ENCODE measurements at places on chromosomes 3 and 15.
A peak's percentile ranks its signal among the peaks of the same experiment; 100 is the strongest.

GRCh38 chr3:22322861-22323260 lies 571.9 kb upstream of the ZNF385D start:
- DNase-seq, result no peak

DNA sequence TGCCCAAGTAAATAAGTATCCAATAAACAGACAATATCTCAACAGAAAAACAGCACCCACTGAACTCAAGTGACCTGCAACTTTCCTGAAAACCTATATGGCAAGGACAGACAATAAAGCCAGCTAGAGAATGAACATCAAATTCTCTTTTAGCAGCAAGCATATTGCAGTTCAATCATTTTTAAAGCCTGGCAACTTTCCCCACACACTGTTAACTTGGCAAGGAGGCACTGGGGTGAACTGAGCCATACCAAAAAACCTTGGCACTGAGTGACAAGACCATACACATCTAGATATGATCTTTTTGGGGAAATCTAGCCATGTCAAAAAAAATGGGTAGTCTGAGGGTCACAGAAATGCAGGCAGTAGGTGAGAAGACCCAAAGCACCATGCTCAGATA lies 174.6 kb downstream of the STT3B start:
- no peak for DNase-seq

DNA sequence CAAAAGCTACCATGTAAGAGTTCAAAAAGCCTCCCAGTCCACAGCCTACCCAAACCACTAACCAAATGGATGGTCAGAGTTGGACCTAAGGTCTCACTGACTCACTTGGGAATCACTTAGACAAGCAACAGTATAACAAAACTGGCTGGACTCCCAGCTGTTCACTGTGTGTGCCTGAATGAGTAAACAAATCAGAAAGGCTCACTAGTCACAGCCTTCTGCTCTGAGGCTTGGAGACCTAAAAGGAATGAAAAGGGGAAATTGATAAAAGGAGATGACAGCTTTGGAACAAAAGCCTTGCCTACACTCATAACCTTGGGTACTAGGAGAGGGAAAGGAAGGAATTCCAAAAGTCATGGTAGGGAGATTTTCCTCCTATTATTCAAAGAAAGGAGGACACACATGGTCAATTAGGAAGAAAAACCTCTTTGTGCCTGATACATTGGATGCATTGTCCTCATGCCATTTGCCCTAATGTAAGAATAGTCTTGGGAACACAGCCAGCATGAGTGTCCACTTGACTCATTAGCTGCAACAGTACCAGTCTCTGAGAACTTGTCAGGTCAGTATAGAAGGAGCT lies 92.3 kb downstream of the FRMD5 start:
- DNase-seq, result no peak

DNA sequence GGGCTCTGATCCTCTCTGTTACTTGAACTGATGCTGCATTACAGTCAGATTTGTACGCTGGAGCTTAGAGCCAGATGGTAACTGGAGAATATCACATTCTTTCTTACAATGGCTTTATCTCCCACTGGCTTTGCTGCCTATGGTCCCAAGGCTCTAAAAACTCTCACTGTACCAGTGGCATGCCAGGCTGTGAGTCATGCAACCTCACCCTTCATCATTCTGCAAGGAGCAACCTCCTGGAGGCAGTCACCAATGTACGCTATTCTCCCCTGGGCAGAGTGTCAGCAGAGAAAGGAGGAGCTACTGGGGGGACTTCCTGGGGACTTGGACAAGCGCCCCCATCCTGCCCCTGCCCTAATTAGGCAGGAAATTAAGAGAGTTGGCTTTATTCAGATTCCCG lies 97.9 kb upstream of the EIF1B start:
- DNase-seq, result no peak

DNA sequence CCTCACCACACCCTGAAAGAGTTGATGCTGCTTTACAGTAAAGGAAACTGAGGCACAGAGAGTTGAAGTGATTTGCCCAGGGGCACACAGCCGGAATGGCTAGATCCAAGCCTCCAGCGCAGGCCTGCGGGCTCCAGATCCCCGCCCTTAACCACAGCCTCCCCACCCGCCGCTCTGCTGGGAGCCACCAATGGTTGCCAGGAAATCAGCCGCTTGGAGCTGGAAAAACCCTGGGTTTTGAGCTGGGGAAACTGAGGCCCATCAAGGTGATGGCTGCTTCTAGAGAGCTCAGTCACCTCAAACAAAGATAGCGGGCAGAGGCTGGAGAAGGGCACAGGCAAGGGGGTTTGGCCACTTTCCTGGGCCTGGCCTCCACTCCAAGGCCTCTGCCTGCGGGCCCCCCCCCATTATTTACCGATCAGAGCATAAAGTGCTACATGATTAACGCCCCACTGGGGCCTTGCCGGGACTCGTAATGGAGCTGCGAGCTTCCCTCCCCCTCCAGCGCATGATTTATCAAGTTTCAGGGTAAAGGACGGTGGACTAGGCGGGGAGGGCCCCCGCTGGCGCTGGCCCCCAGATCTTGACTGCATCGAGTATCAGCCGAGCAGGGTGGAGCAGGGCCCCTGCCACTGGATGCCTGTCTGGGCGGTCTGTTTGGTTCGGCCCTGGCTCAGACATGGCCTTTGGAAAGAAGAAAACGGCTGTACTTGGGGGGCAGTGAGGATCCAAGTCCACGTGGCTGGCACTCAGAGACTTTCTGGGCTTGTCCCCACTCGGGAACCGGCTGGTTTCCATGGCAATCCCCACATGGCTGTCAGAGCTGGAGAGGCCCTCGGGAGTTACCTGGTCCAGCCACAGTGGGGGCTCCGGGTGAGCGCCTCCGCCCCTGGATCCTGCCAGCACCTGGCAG lies 9.1 kb downstream of the PLXND1 start:
- DNase-seq, result no peak

- DNase-seq, result no peak
Observed at GRCh38 chr15:77644543-77645247, 12.0 kb upstream of the LINGO1 start.

- peak; percentile 45 for DNase-seq
Observed at GRCh38 chr15:98085003-98085639, 124.6 kb downstream of the ARRDC4 start.

- no peak for DNase-seq
Observed at GRCh38 chr3:55480911-55481743, 6.0 kb downstream of the WNT5A start.

GRCh38 chr3:143975554-143976152 lies 4.0 kb downstream of the DIPK2A start:
- DNase-seq, result no peak

DNA sequence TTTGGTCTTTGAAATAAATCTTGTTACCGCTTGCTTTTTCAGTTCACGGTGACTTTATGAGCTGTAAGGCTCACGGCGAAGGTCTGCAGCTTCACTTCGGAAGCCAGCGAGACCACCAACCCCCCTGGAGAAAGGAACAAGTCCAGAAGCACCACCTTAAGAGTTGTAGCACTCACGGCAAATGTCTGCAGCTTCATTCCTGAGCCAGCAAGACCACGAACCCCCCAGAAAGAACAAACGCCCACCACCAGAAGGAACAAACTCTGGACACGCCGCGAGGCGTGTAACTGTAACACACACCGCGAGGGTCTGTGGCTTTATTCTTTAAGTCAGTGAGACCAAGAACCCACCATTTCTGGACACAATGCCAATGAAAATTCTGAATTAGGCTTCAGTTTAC lies 28.8 kb downstream of the GOLGA6A start:
- no peak for DNase-seq

- no peak for DNase-seq
Observed at GRCh38 chr15:68852461-68852860, 31.8 kb upstream of the ANP32A start.

DNA sequence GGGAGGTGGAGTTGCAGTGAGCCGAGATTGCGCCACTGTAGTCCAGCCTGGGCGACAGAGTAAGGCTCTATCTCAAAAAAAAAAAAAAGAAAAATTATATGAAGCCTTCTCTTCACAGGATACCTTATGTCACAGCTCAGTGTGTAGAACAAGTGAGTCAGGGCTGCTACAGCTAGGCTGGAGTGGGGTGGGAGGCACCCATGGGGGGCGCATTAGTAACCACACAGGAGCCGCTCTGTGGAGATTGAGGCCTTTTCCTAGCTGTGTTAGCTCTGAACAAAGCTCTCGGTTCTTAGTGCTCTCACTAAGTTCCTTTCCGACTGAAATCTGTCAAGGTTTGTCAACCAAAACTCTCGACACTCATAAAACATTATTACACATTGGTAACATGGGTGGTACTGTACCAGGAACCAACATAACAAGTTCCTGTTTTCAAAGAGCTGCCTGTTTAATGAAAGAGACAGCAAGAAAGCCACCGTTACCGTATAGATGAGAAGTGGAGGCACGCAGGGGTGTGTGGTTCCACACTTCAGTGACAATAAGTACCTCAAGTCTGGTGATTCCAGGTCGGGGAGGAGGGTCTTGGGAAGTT lies 4.5 kb downstream of the LRRC31 start:
- no peak for DNase-seq

GRCh38 chr3:158672215-158673176 lies at the start of gene LXN:
Gene LXN, minus strand, starts transcription at chr3:158672648. Its CDS starts 170 bp downstream, at chr3:158672478.
- peak; percentile 73 for DNase-seq

DNA sequence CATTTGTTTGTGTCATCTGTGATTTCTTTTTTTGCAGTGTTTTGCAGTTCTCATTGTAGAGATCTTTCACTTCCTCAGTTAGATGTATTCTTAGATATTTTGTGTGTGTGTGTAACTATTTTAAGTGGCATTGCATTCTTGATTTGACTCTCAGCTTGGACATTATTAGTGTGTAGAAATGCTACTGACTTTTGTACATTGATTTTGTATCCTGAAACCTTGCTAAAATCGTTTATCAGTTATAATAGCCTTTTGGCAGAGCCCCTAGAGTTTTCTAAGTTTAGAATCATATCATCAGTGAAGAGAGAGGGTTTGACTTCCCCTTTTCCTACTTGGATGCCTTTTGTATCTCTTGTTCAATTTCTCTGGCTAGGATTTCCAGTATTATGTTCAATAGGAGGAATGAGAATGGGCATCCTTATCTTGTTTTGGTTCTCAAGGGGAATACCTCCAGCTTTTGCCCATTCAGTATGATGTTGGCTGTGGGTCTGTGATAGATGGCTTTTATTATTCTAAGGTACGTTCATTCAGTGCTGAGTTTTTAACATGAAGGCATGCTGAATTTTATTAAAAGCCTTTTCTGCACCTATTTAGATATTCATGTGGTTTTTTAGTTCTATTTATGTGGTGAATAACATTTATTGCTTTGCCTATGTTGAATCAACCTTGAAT lies 211.7 kb downstream of the MBNL1 start:
- DNase-seq, result no peak

- DNase-seq, result no peak
Observed at GRCh38 chr3:46298871-46299607, 54.9 kb upstream of the CCR2 start.

DNA sequence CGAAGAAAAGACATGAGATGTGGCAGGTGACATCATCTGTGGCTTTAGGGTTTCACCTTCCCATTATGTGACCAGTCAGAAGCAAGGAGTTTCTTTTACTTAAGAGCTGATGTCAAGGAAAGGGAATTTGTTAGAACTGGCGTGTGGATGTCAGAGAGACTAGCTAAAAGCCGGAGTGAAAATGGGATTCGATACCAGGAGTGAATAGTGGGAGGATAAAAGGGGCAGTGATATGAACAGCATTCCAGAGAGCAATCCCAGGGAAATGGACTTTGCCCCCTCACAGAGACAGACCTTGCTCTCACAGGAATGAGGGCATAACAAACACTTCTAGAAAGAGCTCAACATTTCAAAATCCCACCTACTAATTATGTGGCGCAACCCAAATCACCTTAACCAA lies 5.9 kb upstream of the FMN1 start:
- no peak for DNase-seq

DNA sequence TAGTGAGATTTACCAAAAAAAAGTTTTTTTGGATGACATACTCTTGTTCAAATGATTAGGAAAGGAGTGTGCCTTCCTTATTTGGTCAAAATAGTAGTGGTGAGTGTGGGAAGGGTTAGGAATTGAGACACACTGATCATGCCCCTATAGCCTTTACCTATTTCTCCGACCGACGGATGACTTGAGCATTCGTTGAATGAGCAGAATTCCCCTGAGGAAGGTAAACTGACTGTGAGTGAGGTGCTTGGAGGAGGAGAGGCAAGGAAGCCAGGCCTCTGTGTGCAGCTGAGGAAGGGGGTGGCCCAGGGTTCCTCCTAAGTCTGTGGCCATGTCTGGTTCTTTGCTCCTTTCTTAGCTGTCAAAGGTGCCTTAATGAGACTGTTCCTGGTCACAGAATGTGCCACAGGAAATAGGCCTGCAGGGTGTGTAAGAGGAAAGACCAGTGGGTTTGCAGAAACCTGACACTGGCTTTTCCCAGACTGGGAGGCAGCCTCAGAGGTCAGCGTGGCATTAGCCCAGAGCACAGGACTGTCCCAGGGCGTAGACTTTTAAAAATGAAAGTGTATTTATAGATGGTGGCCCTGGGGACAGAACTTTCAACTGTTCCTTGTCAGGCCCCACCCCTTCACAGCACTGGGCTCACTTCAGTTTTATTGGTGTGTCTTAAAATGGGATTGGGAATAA lies 307.7 kb upstream of the C2CD4B start:
- no peak for DNase-seq

- DNase-seq, result no peak
Observed at GRCh38 chr3:136171097-136171542, 25.0 kb downstream of the MSL2 start.

DNA sequence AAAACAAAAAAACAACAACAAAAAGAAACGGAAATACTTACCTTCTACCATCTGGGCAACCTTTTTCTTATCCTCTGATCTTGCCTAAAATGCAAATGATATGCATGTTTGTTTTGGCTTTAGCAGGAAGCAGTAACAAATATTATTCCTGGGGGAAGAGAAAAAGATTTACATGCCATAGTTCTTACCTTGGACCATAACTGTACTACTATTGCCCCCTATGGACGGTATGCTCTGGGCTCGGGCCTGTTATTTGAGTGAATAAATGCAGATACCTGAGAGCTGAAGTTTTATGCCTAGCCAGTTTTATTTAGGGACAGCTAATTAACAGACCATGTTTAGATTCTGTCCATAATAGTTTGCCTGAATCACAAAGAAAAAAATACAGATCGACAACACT lies 12.6 kb upstream of the STARD5 start:
- DNase-seq, result no peak

DNA sequence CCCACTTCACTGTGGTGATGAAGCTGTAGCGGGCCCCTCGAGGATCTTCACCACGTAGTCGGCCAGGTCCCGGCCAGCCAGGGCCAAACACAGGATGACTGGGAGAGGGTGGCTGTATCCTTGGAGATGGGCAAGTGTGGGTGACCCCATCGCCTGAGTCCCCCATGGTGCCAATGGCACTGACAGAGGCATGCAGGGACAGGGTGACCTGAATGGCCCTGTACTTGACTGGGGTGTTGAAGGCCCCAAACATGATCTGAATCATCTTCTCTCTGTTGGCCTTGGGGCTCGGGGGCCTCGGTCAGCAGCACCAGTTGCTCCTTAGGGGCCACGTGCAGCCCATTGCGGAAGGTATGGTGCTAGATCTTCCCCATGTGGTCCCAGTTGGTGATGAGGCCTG lies 17.1 kb upstream of the AP3B2 start:
- no peak for DNase-seq

All from iPS DF 6.9 (cell line).